ENCODE measurements at places on chromosomes 16 and 17.

- DNase-seq = no peak
Measured at GRCh38 chr17:65723431-65724151, 162.1 kb upstream of the AXIN2 start.

GRCh38 chr17:34398990-34399389 is 36.0 kb upstream of the CCL1 start:
- no peak for DNase-seq

GRCh38 chr17:75807861-75808260 is 23.3 kb downstream of the UNK start:
- no peak for DNase-seq

DNA sequence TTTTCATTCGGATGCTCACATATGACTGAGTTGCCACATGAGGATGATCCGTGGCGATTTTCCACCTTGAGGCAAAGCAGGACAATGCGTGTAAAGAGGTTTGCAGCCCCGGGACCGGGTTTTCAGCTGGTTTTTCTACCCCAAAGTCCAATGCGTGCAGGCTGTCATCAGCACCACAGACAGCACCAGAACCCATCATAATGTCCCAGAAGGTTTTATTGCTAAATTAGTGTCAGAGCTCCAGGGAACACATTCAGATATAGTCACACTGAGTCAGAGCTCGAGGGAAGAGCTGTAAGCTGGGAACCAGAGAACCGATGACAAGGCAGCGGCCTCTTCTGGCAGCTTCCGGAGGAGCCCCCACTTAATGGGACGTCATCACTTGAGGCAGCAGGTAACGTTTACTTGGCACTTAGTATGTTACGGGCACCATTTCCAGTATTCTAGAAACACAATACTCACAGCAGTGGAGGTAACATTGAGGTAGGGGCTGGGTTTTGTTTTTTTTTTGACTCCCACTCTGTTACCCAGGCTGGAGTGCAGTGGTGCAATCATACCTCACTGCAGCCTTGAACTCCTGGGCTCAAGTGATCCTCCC is 8.9 kb upstream of the NAGPA start:
- no peak for DNase-seq

- peak; percentile 45 for DNase-seq
Measured at GRCh38 chr17:28811651-28812090, 30.9 kb downstream of the FAM222B start.

DNA sequence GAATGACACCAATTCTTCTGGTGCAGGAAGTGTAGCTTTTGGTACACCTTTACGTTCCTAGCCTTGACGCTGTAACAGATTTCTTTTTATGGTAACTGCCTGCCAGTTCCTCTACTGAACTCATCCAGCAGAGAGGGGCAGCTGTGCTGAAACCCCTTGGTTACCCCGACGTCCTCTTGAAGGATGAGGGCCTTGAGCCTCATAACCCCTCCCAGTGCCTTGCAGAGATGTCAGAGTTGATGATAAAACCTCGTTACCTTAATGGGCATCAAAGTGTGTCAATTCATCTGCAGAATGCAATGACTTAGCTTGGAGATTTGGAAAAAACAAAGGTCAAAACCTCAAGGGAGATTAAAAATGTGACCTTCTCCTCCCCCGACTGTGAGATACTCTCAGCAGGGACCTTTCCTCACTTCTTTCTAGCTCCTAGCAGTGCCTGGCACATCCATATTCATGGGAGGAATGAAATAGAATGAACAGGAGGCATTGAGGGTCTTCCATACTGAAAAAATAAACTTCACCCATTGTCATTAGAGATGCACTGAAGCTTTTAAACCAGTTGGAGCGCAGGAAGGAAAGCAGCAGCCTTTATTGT is 69.2 kb downstream of the SDR42E1 start:
- no peak for DNase-seq

GRCh38 chr17:7133424-7133823 is 18.8 kb upstream of the ASGR2 start:
- DNase-seq = no peak

DNA sequence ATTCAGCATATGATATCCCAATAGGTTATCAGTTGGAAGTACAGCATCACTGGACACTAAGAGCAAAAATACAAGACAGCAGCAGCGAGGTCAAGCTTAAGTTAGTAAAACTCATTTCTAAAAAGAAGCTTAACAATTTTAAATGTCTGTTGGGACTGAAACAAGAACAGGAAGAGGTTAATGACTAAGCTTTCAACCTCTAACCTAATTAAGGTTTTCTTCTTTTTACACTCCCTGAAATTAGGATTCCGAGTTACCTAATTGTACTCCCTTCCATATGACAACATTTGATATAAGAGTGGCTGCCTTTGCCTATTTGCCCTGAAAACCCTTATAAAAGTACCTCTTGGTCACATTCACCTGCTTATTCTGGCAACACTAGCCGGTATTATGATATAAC is 34.3 kb downstream of the CPSF4L start:
- DNase-seq = no peak

DNA sequence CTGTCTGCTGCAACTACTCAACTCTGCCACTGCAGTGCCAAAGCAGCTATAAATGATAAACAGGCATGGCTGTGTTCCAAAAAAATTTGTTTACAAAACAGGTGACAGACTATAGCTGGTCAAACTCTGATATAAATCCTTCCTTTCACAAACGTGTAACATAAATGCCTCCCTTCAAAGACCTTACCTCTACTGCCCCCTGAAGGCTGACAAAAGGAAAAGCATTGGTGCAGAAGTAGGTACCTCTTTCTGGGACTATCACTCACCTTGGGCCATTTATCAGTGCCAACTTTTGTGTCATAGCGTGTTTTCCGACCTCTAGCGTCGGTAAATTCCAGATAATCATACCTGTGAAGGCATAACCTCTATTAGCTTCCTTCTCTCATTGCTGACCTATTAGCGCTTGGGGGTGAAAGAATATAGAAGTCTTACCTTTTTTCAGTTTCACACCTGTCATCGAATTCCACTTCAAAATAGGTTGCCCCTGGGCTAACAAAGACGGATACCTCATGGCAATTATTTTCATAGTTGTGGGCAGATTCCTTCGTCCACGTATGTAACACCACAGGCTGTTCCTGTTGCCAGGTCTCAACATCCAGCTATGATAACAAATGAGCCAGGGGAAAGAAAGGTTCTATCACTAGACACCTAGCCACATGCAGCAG is 67.9 kb downstream of the ZZEF1 start:
- DNase-seq = peak; percentile 44

DNA sequence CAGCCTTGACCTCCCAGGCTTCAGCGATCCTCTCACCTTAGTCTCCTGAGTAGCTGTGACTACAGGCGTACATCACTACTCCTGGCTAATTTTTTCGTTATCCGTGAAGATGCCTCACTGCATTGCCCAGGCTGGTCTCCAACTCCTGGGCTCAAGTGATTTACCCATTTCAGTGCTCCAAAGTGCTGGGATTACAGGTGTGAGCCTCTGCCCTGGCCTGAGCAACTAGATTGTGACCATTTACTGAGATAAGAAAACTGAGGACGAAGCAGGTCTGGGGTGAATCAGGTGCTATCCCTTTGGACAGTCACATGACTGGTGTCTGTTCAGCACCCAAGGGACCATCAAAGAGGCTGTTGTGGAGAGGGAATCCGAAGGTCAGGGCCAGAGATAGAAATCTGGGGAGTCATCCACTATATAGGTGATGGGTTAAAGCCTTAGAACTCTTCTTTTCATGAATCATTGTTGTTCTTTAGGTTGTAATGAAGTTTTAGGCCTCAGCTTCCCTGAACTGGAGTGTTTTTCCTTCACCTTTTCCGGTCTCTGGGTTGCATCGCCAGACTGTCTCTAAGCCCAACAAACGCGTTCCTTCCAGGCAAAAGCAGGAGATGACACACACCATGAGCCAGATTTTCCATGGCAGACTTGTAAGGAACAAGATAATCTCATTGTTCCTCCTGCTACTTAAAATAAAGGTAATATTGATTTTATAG is 62.5 kb downstream of the FTO start:
- no peak for DNase-seq

DNA sequence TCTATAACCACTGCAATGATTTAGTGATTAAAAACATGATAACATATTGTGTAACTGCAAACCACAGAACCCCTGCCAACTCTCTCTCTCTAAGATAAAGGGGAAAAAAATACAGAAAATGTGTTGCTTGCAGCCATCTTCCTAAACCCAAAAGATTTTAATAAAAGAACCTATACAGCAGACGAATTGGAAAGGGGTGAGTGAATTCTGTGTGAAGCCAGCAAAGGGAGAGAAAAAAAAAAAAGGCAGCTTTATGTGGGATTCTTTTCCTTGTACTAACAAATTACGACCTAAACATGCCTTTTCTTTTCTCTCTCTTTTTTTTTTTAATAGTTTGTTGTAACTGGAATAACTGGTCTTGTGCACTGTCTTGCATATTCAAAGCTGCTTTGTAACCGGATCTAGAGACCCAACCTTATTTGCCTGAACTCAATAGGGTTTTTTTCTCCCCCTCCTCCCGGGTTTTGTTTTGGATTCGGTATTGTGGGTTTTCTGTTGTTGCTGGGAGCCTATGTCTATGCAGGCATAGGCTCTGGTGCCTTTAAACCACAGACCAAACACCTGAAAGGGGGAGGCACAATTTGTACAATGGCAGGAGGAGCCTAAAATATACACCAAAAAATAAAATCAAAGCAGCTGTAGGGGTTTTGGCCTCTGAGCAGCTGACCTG is 7.0 kb upstream of the ZFHX3 start:
- no peak for DNase-seq

- DNase-seq = no peak
Measured at GRCh38 chr17:9811537-9811936, 10.3 kb downstream of the GSG1L2 start.

GRCh38 chr17:54968988-54969332 is 395 bp downstream of the STXBP4 start:
- DNase-seq = no peak

GRCh38 chr17:61007980-61008379 is 330.3 kb downstream of the BCAS3 start:
- peak; percentile 12 for DNase-seq

Data from cerebellum (tissue), 4 donors.